Regular cardiac myocyte (primary cell): ENCODE measurements at places on chromosomes 5 and 9. TPM values are rescaled to one million over a fixed set of nuclear protein-coding genes. Genes with fewer than 3 reads are reported as not detected.

FOXD4 gene
- total RNA-seq, result 0.19 and 0.56 TPM in 2 replicates

CCL28 gene
- total RNA-seq, result 2.1 and 6.2 TPM in 2 replicates

KIF20A gene
- total RNA-seq, result 8.7 and 86.5 TPM in 2 replicates

IER5L gene
- total RNA-seq, result 45.8 and 68.5 TPM in 2 replicates
